ENCODE measurements at places on chromosomes 7 and 10.
A peak's percentile ranks its signal among the peaks of the same experiment; 100 is the strongest.

DNA sequence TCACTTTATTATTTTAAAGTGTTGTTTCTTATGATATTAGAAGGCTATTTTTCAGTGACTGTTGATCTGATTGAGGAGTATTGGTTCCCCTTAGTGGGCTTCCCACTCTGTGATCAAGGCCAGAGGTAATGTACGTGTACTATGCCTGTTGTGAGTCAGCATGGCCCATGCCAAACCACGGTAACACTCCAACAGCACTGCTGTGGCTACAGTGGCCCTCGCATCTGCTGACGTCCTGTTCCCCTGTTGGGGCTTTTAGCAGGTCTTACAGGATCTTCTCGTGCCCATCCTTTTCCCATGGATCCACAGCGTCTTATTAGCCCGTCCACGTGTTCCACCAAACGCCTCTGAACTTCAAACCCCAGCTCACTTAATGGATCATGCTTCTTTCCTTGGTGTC, 964.6 kb upstream of the CELF2 start:
- DNase-seq, result no peak

DNA sequence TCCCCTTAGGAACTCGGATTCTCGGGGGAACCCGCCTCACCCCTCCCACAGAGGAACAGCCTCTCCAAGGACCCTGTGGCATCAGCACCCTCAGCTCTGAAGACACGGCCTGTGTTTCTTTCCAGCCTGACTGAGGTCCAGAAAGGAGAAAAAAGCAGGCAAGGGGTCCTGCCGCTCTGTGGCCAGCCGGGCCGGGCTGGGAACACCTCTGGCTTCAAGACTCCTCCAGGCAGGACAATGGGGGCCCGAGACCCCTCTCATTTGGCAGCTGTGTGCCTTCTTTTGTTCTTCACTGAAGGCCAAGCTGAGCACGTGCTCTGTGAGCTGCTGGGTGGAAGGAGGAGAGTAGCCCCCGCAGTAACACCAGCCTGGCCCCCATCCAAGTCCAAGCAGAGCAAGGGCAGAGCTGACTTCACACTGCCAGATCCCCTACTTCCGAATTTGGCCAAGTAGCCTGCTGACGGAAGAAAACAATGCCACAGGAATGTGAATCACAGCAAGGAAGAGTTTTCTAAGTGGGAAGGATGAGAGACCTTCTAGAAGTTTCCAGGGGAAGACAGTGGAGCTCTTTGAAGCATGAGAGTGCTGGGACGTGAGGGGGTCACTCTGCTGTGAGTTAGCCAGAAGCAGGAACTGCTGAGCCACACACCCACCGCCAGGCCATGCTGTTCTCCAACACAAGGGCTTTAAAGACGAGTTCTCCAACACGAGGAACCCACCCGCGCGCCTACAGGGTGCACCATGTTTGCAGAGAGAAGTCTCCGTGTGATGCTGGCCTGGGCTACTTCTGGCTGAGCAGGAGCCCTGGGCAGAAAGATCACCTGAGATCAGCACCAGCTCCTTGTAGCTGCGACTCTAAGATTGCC, 3.1 kb downstream of the CNPY1 start:
- no peak for DNase-seq

DNA sequence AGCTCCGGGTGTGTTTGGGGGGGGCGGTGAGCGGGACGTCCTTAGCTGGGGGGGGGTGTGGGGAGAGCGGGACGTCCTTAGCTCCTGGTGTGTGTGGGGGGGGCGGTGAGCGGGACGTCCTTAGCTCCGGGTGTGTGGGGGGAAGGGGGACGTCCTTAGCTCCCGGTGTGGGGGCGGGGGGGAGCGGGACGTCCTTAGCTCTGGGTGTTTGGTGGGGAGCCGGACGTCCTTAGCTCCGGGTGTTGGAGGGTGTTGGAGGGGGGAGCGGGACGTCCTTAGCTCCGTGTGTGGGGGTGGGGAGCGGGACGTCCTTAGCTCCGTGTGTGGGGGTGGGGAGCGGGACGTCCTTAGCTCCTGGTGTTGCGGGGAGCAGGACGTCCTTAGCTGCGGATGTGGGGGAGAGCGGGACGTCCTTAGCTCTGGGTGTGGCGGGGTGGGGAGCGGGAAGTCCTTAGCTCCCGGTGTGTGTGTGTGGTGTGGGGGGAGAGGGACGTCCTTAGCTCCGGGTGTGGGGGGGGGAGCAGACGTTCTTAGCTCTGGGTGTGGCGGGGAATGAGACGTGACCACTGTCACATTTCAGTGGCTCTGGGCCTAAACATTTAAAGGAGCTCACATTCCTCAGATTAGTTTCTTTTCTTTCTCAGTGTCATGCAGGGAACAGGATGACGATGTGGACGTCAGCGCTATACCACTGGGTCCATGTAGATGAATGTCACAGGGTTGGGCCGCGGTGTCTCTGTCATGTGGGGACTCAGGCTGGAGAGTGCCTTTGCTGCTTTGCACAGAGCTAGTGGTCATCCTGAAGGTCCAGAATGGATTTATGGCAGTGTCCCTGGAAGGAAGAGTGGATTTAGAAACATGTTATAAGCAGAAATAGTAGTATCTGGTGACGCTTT, 7.5 kb downstream of the DYNC2I1 start:
- peak; percentile 78 for DNase-seq

DNA sequence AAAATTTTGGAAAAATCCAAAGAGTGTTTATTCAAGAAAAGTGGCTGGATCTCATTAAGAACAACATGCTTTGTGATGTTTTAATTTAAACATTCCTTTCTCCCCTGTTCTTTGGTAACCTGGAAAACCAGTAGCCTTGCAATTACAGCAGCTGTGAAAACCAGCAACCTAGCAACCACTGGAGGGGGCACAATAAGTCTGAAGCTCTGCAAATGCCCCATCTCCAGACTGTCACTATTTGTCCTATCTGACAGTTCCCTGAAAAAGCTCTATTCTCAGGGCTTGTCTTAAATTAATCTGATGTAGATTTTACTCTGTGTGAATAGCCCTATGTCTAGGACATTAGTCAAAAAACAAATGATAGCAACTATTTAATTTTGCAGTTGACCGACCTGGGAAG, 137.6 kb upstream of the THSD7A start:
- no peak for DNase-seq

DNA sequence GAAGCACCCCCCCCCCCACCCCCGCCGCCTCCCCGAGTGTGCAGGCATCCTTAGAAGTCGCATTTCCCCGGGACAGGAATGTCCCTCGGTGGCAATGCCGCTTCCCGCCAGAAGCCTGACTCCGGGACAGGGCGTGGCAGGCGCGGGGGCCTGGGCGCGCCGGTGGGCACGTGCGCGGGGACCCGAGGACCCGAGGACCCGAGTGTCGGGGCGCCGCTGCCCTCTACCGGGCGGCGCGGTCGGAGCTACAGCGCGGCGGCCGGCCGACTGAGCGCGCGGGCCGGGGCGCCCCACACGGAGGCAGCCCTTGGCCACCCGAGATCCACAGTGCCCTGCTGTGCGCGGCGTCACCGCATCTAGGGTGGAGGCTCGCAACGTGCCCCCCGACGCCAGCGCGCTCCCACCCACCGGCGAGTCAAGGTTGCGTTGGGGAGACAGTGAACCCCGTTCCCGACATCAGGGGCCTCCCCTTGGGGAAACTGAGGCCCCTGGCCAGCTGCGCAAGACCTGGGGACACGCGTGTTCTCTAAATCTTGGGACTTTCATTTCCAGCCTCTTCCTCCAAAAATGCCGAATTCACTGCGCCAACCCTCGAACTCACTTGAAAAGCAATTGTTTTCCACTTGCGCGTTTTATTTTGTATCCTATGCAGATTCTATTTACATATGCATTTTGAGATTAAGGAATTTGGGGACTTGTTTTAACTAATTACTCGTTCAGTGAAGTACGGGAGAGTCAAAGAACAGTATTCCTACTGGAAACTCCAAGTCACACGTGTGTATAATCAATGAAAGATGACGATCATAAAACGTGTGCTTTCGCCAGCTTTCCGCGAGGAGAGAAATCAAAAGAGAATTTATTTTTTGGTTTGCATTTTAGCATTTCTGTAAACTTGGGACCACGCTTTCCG, 3.1 kb upstream of the CUX1 start:
- DNase-seq, result peak; percentile 88

- DNase-seq, result peak; percentile 88
These were observed 2.9 kb upstream of the GET4 start for GRCh38 chr7:873367-874002.

- no peak for DNase-seq
These were observed 60.4 kb upstream of the RAPGEF5 start for GRCh38 chr7:22417349-22417748.

DNA sequence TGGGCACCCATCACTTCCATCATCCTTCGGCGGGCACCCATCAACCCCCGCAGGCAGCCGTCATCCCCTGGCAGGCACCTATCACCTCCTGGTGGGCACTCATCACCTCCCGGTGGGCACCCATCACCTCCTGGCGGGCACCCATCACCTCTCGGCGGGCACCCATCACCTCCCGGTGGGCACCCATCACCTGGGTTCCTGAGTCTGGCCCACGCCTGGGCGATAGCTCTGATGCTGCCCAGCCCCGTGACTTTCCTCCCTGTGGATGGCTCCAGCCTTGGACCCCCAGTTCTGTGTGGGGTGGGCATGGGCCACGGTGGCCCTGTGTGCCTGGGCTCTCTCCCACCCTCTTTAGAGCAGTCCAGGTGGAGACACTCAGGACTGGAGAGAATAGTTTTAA, 29.0 kb downstream of the PFKFB3 start:
- no peak for DNase-seq

GRCh38 chr10:6624392-6624791, 44.3 kb upstream of the PRKCQ start:
- DNase-seq, result no peak

GRCh38 chr10:114749014-114749413, 72.6 kb upstream of the FHIP2A start:
- no peak for DNase-seq

DNA sequence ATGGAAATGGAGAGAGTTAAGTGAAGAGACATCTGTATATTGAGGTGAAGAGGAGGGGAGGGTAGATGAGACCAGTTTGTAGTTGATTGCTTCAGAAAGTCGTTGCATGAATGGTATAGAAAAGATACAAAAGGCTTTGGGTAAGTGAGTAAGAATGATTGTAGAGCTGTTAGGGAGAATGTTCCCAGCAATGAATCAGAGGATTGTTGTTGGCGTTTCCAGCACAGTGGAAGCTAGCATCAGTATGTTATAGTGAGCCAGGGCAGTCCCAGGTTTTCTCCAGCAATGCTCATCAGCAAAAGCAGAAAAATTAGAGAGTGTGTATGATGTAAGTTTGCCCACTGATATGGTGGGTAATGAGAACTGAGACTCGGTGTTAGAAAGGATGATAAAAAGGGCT, 15.4 kb upstream of the CDK6 start:
- DNase-seq, result no peak

- DNase-seq, result no peak
These were observed 132.6 kb downstream of the NXPH1 start for GRCh38 chr7:8566016-8566415.

GRCh38 chr7:26648554-26648953, 215.8 kb downstream of the SKAP2 start:
- DNase-seq, result no peak
